ENCODE measurements at places on chromosomes 7 and 10.

DNA sequence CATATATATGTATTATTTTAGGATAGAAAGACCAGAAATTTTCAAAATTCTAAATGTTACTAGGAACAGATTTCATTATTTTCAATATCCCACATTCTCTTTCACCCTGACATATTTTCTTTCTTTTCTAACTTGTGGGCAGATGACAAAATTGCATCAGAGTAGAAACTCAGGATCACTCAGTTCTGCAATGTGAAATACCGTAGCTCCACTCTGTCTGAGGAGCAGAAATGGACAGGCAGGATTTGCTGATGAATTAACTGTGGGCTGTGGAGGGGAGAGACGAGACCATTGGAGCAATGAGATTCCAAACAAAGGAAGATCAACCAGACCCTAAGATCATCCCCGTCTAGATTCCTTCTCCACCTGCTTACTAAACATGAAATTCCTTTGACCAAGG lies 37.0 kb upstream of the SVOPL start:
- DNase-seq: no peak

DNA sequence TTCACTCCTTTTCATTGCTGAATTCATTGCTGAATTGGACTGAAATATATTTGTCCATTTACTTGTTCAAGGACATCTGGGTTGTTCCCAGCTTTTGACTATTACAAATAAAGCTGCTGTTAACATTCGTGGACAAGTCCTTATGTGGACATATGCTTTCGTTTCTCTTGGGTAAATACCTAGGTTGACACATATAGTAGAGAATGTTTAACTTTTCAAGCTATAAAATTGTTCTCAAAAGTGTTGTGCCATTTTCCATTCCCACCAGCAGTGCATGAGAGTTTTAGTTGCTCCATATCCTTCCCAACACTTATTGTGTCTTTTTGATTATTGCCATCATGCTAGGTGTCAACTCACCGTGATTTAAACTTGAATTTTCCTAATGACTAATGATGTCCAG lies 17.5 kb upstream of the CPVL start:
- DNase-seq: no peak

GRCh38 chr7:91801331-91801983 lies 79.0 kb downstream of the MTERF1 start:
- DNase-seq: no peak

DNA sequence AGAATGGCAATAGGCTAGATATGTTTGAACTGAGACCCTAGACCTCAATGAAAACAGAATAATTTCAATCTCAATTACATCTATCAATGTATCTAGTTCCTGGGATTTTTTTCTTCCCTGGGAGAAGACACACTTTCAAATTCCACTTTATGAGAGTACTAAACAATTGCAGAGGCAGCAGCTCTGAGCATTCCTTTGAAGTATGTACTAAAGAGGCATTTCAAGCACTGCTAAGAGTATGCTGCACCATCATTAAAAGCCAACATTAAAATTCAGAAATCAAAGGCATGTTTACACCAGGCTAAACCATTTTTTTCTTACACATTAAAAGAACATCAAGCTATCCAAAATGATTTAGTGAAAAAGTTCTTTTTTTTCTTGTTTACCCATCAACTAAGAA lies 297.9 kb upstream of the CACNA2D1 start:
- DNase-seq: no peak

GRCh38 chr10:103125323-103126267 lies 67.5 kb downstream of the NT5C2 start:
- DNase-seq: no peak

- DNase-seq: no peak
Observed at GRCh38 chr7:142711746-142712616, 37.3 kb upstream of the PRSS1 start.

- no peak for DNase-seq
Observed at GRCh38 chr7:80665526-80665925, 27.1 kb downstream of the CD36 start.

Measured in DMS153 (cell line).